ENCODE measurements at places on chromosomes 6 and 20. TPM values are rescaled to one million over a fixed set of nuclear protein-coding genes. Genes with fewer than 3 reads are reported as not detected.

DNA sequence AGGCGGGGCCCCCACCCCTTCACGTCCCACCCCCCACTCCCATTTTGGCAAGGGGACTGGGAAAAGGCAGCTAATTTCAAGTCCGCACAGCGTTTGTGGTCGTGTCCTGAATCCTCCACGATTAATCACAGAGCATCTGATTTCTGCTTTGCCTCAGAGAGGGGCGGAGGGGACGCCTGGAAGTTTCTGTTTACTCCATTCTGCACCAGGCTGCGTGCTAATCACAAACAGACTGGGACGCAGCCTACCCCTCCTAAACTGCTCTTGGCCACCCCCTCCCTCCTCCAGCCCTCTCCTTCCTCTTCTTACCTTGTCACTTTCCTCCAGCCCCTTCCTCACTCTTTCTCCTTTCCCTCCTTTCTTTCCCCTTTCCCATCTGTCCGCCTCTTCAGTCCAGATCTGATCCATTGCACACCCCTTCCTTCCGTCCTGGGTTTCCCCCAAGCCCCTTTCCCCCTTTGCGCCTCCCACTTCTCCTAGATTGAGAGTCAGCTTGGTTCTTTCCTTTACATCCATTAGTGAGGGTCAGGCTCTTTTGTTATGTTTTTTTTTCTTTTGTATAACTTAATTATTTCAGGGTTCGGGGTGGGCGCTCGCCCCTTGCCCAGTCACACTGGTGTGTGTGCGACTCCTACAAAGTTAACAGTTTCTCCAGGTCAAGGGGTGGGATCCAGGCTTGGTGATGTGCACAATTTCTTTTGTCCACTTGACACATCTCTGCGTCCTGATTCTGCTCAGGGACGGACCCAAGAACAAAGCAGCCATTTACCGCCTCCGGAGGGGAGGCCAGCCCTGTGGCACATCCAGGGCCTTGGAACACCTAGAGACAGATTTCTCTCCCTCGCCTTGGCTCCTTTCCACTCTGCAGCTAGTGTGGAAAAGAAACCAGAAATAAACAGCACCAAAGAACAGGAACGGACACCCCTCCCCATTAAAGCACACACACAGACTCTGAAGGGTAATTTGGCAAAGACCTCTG lies 520 bp upstream of the RIPOR3 start:
- peak; percentile 41 for DNase-seq

DNA sequence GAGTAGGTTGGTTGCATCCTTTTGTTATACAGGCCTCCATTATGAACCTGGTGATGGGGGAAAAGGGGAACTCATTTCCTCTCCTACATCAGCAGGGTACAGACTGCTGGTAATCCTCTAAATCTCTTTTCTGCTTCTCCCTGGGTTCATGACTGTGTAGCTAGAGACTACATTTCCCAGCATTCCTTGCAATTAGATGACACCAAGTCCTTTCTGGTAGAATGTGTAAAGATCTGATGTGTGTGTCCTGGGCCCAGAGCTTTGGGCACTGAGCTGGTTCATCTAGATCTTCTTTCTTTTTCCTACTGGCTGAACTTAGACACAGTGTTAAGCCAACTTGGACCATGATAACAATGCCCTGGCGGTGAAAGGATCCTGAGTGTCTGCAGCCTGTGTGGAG lies 104.7 kb upstream of the IFNGR1 start:
- no peak for DNase-seq

The RGS19 gene
- total RNA-seq = 15.9 TPM

GRCh38 chr6:25952535-25952934 lies 10.1 kb upstream of the TRIM38 start:
- DNase-seq = no peak

The WFDC10B gene
- total RNA-seq = 0.42 TPM

GRCh38 chr20:19074828-19075516 lies 137.5 kb upstream of the SLC24A3 start:
- no peak for DNase-seq

The SLC22A16 gene
- 0.34 TPM for total RNA-seq

GRCh38 chr6:129981598-129981997 lies 36.8 kb upstream of the L3MBTL3 start:
- DNase-seq = no peak
